ENCODE measurements at places on chromosomes 12 and 14. TPM values are rescaled to one million over a fixed set of nuclear protein-coding genes. Genes with fewer than 3 reads are reported as not detected.

Gene GALNT6
- total RNA-seq: 16.8 TPM

Gene PRPF40B
- total RNA-seq: 33.3 TPM

Gene PLEKHD1
- total RNA-seq: 0.25 TPM

Gene BEGAIN
- total RNA-seq: 1.4 TPM

Gene KRT77
- total RNA-seq: not detected

Gene ASCL1
- total RNA-seq: not detected

Gene RASAL1
- total RNA-seq: 58.3 TPM

Gene SDR39U1
- 62.3 TPM for total RNA-seq

Gene CALCOCO1
- 109 TPM for total RNA-seq

Gene KRT79
- total RNA-seq: not detected

Gene SERPINA6
- total RNA-seq: 1.7 TPM

Gene PDE3A
- total RNA-seq: 18.3 TPM

Gene TCP11L2
- 34.5 TPM for total RNA-seq

Gene TSPAN19
- 0.66 TPM for total RNA-seq

Gene SLC7A8
- 22.9 TPM for total RNA-seq

Gene SERPINA10
- total RNA-seq: not detected
